ENCODE measurements at places on chromosomes 13 and 19. TPM values are rescaled to one million over a fixed set of nuclear protein-coding genes. Genes with fewer than 3 reads are reported as not detected.

Gene ARHGAP45
- total RNA-seq: 1.7 TPM

Gene C5AR1
- total RNA-seq: 0.29 TPM

Gene ZNF541
- not detected for total RNA-seq

Gene PRR19
- total RNA-seq: 0.86 TPM

Gene TUBA3C
- not detected for total RNA-seq

Gene POLR2I
- 25.9 TPM for total RNA-seq

Gene TYROBP
- total RNA-seq: not detected

Gene OR7C1
- total RNA-seq: not detected

Gene IZUMO2
- total RNA-seq: not detected

Gene HSH2D
- total RNA-seq: not detected

Gene MEX3D
- total RNA-seq: 23.2 TPM

Gene MIA
- not detected for total RNA-seq

Gene POSTN
- 13.6 TPM for total RNA-seq

Gene SRRM5
- total RNA-seq: 0.22 TPM

Gene FAM124A
- total RNA-seq: 1.4 TPM

Gene KIR2DL1
- total RNA-seq: not detected

Gene KL
- not detected for total RNA-seq

Gene ZNF221
- 5.3 TPM for total RNA-seq

Gene TRPC4
- total RNA-seq: 6.3 TPM

Gene TMEM221
- total RNA-seq: not detected

Gene IQCN
- 0.57 TPM for total RNA-seq

Gene HSD11B1L
- 9.2 TPM for total RNA-seq

Gene ZNF534
- total RNA-seq: 0.44 TPM

Gene ALOX5AP
- total RNA-seq: 3.3 TPM

Gene ZNF358
- total RNA-seq: 36.5 TPM

Gene ZNF738
- total RNA-seq: 8.4 TPM

Gene KLF12
- total RNA-seq: 0.66 TPM

Gene FOXO1
- 1.1 TPM for total RNA-seq

Gene KLK7
- not detected for total RNA-seq

Gene ATP1A3
- not detected for total RNA-seq

Gene C1QTNF9B
- total RNA-seq: not detected

Gene NCAN
- not detected for total RNA-seq

Gene ZNF304
- total RNA-seq: 7.9 TPM

Gene IL27RA
- total RNA-seq: 0.88 TPM

Gene TMEM145
- total RNA-seq: not detected

Gene FAM83E
- not detected for total RNA-seq

Gene NBEA
- 4.0 TPM for total RNA-seq

Gene OR10H1
- not detected for total RNA-seq

Gene FUT3
- not detected for total RNA-seq

Gene VSTM2B
- not detected for total RNA-seq

Gene GTF3A
- 60.0 TPM for total RNA-seq

Gene RNF225
- total RNA-seq: 0.43 TPM

Gene ZNF540
- total RNA-seq: 0.29 TPM

Gene ARHGAP35
- 49.0 TPM for total RNA-seq

Gene WBP4
- total RNA-seq: 5.5 TPM

Gene ADGRE3
- 0.14 TPM for total RNA-seq

Gene ZNF382
- 10.9 TPM for total RNA-seq

Gene PTPRH
- 4.9 TPM for total RNA-seq

Gene HIPK4
- 0.14 TPM for total RNA-seq
